Right renal cortex interstitium (tissue), 3 donors: ENCODE measurements at places on chromosomes 5 and 9. TPM values are rescaled to one million over a fixed set of nuclear protein-coding genes. Genes with fewer than 3 reads are reported as not detected.

DNA sequence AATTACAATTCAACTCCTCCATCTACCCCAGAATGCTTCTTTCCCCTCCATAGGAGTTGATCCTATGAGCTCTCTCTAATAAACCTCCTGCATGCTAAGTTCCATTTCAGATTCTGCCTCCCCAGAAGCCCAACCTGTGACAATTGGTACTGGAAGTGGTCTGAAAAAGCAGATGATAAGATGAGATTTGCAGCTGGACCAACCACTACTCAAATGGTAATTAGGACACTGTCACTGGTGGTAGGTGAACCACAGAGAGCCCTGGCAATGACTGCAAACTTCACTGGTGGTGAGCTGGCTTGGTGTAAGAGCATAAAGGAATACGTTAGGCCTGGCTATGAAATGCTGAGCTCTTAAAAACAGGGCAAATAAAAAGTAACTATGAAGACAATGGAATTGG, 112.6 kb downstream of the ESM1 start:
- no peak for DNase-seq

ZFP37 gene
- polyA plus RNA-seq, result 15.6 TPM

DNA sequence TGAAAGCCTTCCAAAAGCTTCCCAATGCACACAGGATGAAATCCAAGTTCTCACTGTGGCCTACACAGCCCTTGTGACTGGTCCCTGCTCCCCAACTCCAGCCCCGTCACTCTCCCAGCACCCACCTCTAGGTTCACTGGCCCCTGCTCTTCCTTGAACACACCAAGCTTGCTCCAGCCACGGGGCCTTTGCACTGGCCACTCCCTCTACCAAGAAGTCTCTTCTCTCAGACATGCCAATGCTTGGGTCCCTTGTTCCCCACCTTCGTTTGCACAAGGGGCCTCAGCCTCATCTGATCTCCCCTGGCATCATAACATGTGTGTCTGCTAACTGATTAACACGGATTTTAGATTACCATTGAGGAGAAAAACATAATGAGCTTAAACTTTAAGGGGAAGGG, 56.0 kb downstream of the ROR2 start:
- no peak for DNase-seq

SUSD3 gene
- polyA plus RNA-seq, result 6.1 TPM

GRCh38 chr5:178515776-178516503, 74.3 kb downstream of the COL23A1 start:
- DNase-seq, result no peak

ANAPC2 gene
- 29.1 TPM for polyA plus RNA-seq

SLC1A3 gene
- polyA plus RNA-seq, result 2.6 TPM

NKD2 gene
- 16.9 TPM for polyA plus RNA-seq

SLC36A3 gene
- polyA plus RNA-seq, result not detected
